ENCODE measurements at places on chromosomes 3 and 15.
A peak's percentile ranks its signal among the peaks of the same experiment; 100 is the strongest.

GRCh38 chr3:87206070-87206469, 21.0 kb upstream of the CHMP2B start:
- DNase-seq: peak; percentile 5

GRCh38 chr15:52780172-52780980, 9.8 kb downstream of the ONECUT1 start:
- peak; percentile 68 for DNase-seq

GRCh38 chr15:36334059-36334458, 245.4 kb upstream of the CDIN1 start:
- DNase-seq: no peak

DNA sequence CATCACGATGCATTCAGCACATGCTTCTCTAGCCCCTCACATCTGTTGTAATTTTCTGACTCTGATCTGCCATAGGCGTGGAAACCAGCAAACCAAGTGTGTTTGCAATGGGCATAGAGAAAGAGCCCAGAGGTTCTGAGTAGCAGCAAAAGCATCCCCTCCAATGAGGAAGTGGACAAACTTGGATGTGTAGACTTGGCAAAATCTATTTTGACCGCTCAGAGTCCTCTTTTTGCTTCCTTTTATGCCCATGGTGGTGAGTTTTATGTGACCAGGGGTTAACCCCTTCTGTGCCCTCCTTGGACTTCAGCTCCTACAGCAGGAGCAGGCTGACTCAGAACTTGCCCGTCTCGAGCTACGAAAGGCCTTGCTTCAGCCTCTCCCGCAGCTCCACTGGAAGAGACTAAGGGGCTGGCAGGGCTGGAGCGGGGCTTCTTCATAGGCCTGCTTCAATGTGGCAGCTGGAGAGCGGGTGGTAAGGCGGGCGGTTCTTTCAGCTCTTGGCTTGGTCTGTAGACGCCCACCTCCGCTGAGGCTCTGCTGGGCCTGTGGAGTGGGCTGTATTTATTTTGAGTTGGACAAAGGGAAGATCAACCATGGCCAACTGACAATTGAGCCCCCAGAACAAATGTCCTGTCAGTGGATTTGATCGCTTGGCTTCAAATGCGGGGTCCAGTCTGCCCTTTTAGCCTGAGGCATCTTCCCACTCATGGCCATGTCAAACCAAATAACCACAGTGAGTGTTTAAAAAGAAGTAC, 6.5 kb upstream of the ETV5 start:
- no peak for DNase-seq

DNA sequence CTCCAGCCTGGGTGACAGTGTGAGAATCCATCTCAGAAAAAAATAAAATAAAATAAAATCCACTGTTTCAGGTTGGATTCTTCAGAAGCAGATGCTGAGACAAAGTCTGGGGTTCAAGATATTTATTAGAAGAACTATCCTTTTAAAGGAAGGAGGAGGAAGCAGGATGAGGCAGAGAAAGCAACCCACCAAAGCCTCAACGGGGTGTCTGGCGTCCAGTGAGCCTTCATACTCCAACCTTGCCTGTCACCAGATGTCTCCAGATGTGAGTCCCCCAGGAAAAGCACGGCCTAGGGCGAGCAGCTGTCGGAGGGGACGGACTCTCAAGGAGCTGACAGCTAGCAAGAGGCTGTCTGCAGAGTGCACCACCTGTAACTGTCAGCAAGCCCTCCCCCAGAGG, 37.3 kb downstream of the MB21D2 start:
- no peak for DNase-seq

DNA sequence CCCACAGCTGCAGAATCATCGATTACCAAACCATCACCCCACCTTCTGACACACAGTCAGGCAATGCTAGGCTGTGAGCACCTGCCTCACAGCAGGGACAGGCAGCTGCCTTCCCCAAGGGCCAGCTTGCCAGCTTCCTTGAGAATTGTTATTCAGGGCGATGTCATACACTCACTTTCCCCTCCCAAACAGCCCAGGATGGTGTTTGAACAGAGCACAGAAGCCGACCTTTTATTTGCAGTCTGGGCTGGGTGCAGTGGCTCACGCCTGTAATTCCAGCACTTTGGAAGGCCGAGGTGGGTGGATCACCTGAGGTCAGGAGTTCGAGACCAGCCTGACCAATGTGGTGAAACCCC, 84.5 kb upstream of the HERC1 start:
- DNase-seq: peak; percentile 78

DNA sequence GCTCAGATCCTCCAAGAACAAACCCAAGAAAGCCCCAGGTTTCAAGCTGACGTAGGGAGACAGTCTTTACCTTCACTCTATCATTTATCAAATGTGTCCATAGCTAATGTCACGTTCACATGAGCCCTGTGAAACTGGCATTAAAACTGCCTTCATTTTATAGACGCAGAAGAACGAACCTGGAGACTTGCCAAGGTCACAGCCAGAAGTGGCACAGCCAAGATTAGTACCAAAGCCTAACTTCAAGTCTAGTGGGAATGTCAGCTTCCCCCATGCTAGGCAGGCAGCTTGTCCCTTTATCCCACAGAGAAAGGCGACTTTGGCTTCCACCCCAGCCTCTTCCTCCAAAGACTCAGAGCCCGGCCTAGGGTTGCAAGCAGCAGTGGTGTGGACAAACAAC, 517.2 kb downstream of the SHQ1 start:
- no peak for DNase-seq

- DNase-seq: no peak
Observed at GRCh38 chr3:2897821-2898220, 212.4 kb downstream of the IL5RA start.

- no peak for DNase-seq
Observed at GRCh38 chr3:10777627-10778026, 38.4 kb upstream of the SLC6A11 start.

DNA sequence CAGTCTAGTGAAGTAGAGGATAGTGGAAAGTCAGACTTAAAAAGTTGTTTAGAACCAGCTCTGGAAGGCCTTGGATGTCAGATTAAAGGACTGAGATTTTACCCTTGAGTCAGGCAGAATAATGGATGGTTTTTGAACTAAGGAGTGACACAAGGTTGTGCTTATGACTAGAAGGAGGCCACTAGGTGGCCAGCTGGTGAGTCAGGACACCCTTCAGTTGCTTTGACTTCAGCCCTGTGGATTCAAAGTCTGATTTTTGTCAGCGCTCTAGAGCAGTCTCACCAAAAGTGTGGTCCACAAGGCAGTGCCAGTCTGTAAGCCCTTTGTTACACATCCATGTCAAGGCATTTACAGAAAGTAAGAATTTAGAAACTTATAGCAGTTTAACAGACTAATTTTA, 3.8 kb upstream of the GABPB1 start:
- peak; percentile 58 for DNase-seq

- DNase-seq: no peak
Observed at GRCh38 chr3:193016437-193016901, 98.8 kb upstream of the MB21D2 start.

- DNase-seq: no peak
Observed at GRCh38 chr3:46098319-46098761, 71.1 kb upstream of the XCR1 start.

GRCh38 chr3:132288357-132288756, 28.9 kb upstream of the ACP3 start:
- DNase-seq: no peak

GRCh38 chr3:178435575-178435974, 100.7 kb upstream of the KCNMB2 start:
- no peak for DNase-seq

- DNase-seq: peak; percentile 51
Observed at GRCh38 chr3:13281507-13282357, 138.4 kb downstream of the NUP210 start.

- DNase-seq: no peak
Observed at GRCh38 chr15:38874464-38874863, 309.9 kb upstream of the RASGRP1 start.

DNA sequence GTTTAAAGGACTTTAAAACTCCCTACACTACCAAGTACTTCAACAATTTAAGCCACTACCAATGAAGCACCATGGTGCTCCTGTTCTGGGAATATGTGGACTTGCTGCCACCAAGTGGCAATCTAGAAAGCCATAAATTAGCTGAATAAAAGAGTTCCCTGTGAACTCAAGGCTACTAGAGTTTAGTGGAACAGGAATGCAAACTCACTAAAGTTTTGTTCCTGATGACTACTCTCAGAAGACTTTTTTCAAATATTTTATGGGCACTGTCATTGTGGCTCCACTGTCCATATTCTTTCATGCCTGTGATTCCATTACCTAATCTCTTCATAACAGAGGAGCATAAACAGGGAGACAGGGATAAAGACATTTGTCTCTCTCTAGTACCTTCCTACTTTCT, 63.9 kb downstream of the TMCC1 start:
- peak; percentile 70 for DNase-seq

GRCh38 chr15:82995938-82996337, 9.9 kb downstream of the RAMAC start:
- no peak for DNase-seq

DNA sequence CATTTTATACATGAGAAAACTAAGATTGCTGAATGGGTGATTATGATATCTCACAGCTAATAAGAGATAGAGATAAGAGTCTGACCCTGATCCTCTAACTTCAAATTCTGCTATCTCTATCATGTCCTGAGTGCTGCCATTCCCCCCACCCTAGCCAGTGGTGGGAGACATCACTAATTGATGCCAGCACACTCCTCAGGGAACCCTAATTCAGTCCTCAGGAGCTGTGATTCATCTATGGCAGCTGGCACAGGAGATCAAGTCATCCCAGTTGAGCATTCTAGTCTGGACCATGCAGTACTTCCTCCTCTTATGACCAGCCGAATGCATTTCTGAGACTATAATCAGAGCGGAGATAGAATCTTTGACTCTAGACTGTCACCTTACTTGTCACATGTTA, 71.9 kb downstream of the SYNM start:
- DNase-seq: no peak

- no peak for DNase-seq
Observed at GRCh38 chr15:85313339-85313738, 67.1 kb upstream of the AKAP13 start.

GRCh38 chr15:48865370-48866079, 12.4 kb upstream of the EID1 start:
- DNase-seq: no peak

DNA sequence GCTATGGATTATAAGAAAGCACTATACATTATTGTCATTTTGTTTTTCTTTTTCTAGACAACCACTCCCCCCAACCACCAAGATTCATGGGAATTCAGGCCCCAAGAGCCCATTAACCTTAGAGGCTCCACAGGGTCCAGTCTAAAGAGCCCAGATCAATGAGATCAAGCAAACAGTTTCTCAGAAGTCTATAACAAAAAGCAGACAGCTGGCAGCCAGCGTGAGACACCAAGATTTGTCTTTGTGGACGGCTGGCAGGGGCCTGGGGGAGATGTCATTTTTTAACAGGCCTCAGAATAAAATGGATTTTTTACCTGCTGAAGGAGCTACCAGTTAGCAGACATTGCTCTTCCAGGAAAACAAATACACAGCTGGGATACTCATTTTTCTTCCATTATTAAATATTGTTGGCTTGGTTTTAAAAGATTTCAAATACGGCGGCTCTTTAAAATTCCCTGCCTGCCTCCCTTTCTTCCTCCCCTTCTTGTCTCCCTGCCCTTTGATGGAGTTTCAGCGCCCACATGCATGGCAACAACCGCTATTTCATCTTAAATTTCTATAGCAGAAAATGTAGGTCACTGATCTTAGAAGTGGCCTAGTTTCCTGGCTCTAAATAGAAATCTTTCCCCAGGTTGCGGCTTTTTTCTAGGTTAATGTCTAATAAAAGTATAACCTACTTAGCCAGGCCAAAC, 130.6 kb downstream of the FAM174B start:
- no peak for DNase-seq

DNA sequence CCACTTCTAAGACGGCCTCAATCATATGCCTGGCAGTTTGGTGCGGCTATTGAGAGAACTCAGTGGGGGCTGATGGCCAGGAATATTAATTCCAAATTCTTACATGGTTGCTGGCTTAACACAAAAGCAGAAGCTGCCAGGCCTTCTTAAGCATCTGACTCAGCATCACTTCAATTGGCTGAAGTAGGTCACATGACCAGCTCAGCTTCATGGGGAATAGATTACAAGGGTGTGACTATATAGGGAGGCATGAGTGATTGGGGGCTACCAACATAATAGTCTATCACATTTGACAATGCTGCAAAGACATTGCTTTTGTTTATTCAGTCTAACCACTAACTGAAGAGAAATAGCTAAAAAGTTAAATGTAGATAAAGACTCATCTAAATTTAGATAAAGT, 101.6 kb upstream of the ANKRD28 start:
- DNase-seq: peak; percentile 20

DNA sequence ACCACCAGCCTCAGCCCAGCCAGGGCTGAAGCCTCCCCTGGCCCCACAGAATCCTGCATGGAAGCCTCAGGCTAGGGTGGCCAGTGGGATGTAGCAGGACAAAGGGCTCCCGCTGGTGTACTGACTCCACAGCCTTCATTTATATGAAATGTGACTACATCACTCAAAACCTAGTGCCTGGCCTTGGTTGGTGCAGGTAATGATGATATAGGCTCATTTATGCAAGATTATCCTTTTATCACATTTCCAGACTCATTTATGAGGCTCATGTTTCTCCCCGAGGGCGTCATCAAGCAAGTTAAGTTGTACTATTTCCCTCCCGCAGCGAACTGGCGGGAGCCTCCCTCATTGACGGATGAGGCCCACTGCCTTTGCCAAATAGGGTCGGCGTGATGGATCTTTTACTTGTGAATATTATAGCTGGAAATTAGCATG, 179.1 kb upstream of the SMAD3 start:
- no peak for DNase-seq

GRCh38 chr3:193248848-193249468, 7.9 kb downstream of the PLAAT1 start:
- peak; percentile 5 for DNase-seq

- DNase-seq: no peak
Observed at GRCh38 chr15:28169366-28169765, 70.3 kb upstream of the OCA2 start.

Data from DMS53 (cell line).